ENCODE measurements at places on chromosomes 12 and 14.

GRCh38 chr14:105322791-105323556, 8.4 kb downstream of the PACS2 start:
- no peak for DNase-seq

DNA sequence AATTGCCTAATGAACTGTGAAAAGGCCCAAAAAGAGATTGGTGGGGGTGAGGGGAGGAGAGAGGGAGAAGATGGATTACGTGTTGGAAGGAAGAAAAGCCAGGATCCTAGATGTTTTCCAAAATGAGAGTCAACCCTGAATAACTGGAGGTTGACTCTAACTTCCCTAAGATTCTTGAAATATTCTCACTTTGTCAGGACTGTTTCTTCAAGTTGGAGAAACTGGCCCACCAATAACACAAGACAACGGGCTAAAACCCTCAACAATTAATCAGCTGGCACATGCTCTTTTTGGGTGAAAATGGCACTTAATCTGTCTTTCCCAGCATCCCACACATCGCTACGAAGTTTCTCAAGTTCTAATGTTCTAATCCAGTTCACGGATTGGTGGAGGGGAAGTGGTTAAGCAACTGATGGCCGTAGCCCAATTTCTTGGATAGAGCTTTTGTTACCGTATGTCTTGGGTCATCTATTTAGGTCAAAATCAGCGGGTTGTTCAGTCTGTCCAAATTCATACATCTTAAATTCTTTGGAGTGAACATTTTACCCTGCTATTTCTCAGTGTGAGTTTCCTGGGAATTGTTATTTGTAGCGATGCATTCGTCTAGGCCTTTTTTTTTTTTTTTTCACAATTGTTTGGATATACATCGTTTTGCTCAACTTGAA, 49.0 kb downstream of the GPHB5 start:
- no peak for DNase-seq

DNA sequence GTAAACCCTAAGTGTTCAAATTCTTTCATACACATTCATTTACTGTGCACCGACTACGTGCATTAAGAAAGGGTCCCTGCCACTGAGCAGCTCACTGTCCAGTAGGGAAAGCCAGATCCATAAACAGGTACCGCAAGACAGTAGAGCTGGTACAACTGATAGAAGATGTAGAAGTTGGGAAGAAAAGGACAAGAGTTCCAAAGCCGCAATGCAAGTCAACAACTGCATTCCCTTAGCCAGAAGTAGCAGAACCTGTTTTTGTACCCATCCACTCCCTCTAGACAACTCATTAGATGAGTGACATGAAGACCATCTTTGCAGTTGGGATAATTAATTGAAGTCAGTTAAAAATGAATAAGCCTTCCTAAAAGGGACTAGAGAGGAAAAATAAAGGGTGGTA, 1.3 kb downstream of the SENP1 start:
- DNase-seq, result no peak

DNA sequence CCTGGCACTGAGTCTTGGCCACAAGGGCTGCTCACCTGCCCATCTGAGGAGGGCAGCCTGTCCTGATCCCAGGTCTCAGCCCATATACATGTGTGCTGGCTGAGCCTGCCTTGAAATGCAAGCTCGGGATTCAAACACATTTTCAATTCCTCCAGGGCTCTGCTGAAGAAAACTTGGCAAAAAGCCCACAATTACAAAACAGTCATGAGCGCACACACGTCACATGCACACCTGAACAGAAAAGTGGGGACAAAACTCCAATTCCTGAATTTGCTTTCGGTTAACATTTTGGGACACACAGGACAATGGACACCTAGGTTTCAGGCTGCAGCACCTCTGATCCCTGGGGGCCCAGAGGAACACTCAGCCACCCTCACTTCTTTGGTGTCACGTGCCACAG, 113.9 kb downstream of the RBM19 start:
- DNase-seq, result no peak

- DNase-seq, result no peak
Measured at GRCh38 chr12:128796439-128797118, 27.2 kb downstream of the SLC15A4 start.

GRCh38 chr12:57744194-57744776, 554 bp upstream of the TSPAN31 start:
- DNase-seq, result no peak

- DNase-seq, result no peak
Measured at GRCh38 chr14:24439830-24440605, 2.6 kb downstream of the SDR39U1 start.

GRCh38 chr14:55107766-55108554, 21.1 kb upstream of the LGALS3 start:
- DNase-seq, result no peak

GRCh38 chr12:27564612-27565213, 40.7 kb downstream of the PPFIBP1 start:
- DNase-seq, result no peak

- DNase-seq, result no peak
Measured at GRCh38 chr12:12943586-12944260, 8.2 kb downstream of the GPRC5D start.

DNA sequence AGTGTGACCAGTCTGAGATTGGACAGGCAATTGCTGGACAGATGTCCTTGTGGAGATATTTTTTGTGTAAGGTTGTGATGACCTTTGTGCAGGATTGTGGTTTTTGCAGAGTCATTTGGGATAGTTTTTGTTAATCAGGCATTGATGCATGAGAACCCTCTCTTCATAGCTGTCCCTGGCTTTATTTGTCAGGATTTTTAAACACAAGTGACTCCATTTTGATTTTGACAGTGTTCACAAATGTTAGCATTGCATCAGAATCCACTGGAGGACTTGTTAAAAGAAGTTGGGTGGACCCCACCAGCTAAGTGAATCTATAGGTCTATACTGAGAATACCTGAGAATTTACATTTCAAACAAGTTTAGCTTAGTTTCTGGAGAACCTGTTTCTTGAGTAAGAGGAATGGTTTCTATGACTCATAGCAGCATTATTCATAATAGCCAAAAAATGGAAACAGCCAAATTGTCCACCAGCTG, 11.8 kb downstream of the FNTB start:
- DNase-seq, result no peak

- no peak for DNase-seq
Measured at GRCh38 chr12:84910549-84911241, 1.9 kb downstream of the SLC6A15 start.

DNA sequence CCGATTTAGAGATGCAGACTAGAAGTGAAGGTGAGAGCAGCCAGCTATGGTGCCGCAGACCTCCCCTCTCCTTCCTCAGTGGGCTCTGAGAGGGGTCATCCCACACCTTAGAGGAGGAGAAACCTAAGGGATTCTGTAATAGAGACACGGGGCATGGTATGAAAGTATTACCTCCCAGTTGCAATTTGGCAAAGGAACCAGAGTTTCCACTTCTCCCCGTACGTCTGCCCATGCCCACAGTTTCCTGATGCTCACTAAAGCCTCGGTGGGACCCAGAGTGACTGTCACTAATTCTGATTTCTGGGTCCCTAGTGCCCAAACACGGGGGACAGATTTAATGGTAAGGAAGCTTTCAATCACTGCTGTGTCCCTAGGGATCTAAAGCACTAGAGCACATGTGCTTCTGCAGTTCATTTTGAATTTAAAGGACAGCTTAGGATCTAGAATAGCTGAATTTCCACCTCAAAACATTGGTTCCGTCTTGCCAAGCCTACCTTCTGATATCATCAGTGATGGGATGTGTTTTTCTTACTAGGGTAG, 44.1 kb downstream of the DAD1 start:
- no peak for DNase-seq

- DNase-seq, result no peak
Measured at GRCh38 chr14:37600880-37601741, 5.7 kb downstream of the TTC6 start.

- no peak for DNase-seq
Measured at GRCh38 chr14:102983496-102983895, 61.0 kb downstream of the AMN start.

- no peak for DNase-seq
Measured at GRCh38 chr14:84017495-84017894, 1512.4 kb upstream of the FLRT2 start.

DNA sequence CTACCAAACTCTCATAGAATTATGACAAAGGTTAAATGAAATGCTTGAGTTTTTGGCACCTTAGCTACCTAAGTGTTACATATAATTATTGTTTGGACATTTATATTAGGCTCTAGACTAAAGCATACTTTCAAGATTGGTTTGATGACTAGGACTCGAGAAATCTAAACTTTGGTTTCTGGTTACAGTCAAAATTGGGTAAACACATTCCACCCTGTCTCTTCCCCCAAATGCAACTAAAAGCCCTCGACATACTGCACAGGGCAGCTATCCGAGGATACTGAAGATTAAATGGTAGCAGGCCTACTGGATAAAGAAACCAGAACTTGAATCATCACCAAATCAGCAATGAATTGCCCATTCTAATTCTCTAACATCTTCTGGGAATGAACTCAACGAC, 369.1 kb downstream of the PRKD1 start:
- no peak for DNase-seq

DNA sequence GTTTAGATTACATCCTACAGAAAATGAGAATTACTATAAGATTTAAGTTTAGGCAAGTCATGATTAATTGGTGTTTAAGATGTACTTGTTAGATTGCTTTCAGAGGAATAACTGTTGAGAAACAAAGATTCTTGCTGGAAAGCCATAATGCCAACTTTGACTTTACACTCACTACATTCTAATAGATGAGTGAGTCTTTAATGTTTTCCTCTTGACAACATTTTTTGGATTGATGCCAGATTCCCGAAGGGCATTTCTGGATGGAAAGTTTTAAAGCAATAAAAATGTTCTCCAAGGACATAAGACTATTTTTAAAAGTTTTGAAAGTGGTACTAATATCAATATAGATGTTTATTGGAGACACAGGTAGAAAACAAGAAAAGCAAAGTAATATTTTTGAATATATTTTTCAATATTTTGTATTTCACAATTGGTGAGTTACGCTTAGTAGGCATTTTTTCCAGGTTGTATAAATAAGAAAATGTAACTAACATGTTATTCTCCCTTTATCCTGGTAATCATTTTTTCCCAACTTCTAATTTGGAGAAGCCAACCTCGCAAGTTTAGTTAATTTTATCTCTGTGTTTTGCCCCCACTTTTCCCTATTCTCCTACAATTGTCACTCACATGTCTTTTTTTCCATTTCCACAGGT, 307.3 kb downstream of the CEP128 start:
- no peak for DNase-seq

DNA sequence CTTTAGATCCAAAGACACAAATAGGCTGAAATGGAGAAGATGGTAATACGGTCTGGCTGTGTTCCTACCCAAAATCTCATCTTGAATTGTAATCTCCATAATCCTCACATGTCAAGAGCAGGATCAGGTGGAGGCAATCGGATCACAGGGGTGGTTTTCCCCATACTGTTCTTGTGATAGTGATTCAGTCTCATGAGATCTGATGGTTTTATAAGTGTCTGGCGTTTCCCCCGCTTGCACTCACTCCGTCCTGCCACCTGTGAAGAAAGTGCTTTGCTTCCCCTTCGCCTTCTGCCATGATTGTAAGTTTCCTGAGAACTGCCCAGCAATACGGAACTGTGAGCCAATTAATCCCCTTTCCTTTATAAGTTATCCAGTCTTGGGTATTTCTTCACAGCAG, 1795.5 kb upstream of the FLRT2 start:
- DNase-seq, result no peak

DNA sequence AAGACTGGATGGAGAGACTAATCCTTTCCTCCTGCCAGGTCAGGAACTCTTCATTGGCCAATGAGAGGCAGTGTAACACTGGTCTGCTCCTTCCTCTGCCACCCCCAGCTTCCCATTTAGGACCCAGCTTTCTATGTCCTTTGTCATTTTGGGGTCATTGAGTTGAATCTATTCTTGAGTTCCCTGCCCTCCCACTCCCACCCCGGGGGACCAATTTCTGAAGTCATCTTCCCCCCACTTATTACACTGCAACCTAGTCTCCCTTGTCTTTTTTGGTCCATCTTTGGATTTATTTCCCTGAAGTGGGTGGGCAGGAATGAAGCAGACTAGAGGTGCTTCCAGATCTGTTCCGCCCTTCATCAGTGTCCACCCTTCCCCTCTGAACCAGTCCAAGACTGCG, 7.6 kb upstream of the ITGA5 start:
- no peak for DNase-seq

- no peak for DNase-seq
Measured at GRCh38 chr14:32367516-32367915, 38.4 kb downstream of the AKAP6 start.

DNA sequence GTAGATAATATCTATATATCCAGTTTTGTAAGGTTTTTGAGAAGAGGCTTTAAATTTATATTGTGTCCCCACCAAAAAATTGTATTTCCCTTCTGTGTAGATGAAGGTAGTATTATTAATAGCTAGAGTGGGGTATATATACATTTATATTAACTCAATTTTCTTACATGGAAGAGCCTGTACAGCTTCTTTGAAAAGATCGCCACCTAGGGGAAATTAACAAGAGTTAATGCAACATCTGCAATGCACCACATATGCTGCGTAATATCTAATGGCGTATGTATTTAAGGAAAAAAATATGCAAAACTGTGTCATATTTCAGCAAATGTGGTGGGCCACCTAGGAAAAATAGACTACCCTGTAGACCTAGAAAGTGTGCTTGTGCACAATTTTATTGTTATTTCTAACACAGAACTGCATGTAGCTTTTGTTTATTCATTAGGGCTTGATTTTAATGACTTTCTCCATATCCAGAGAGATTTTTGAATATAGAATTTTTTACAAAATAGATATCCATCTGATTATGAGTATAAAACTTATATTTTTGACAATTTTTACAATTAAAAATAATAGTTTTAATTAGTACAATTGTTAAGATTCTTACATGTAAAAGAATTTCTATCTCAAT, 14.0 kb downstream of the CCER1 start:
- DNase-seq, result no peak

GRCh38 chr12:44550377-44550776, 325.7 kb downstream of the NELL2 start:
- DNase-seq, result no peak

DNA sequence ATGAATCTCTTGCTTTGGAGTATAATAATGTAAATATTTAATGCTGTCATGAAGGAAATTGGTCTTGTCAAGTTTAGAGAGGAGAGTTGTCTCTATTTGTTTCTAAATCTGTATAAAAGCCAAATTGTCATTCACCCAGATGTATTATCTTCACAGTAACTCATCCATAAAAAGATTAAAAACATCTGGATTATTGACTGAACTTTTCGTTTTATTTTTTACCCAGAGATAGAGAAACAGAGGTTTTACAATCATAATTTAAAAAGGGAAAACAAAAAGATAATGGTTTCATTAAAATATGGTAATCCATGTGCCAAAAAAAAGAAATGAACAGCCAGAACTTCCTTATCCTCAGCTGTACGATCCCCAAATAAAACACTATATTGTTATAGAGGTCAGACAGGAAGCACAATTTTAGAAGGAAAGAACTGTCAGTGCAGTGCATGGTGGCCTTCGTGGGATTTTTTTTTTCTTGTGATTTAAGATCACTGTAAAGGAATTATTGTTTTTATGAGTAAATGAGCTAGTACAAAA, 125.9 kb downstream of the ACSS3 start:
- DNase-seq, result no peak

Measured in iPS DF 19.7 (cell line).